ENCODE measurements at places on chromosomes 13 and 19.

GRCh38 chr13:44131069-44131614, 242.5 kb upstream of the SERP2 start:
- DNase-seq: no peak

- no peak for DNase-seq
Measured at GRCh38 chr13:46082324-46082723, 22.5 kb downstream of the CPB2 start.

DNA sequence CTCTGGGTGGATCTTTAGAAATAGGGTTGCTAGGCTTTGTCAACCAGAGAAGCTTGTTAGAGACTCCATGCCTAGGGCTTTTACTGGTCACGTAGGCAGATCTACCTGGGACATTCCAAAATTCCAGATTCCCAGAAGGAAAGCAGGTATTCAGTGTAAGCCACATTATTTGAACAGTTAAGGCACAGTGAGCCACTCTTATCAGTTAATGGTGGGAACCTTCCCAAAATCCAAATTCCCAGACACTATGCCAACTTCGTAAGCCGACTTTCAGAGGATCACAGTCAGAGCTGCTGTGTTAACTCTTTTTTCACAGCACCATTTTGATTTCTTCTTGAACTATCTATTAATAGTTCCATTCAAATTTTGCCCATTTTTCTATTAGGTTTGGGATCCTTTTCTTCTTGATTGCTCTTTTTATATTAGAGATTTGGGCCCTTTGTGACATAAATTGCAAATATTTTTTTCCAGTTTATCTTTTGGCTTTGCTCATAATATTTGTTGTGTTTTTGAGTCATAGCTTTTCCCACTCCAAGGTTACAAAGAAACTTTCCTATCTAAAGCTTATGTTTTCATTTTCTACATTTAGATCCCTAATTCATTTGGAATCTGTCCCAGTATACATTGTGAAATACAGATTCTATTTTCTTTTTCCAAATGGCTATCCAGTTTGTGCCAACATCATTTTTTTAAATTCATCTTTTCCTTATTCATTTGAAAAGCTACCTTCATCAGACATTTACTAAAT, 77.3 kb downstream of the DHRS12 start:
- DNase-seq: peak; percentile 33

GRCh38 chr13:113178896-113179167, 20.4 kb downstream of the PROZ start:
- no peak for DNase-seq

DNA sequence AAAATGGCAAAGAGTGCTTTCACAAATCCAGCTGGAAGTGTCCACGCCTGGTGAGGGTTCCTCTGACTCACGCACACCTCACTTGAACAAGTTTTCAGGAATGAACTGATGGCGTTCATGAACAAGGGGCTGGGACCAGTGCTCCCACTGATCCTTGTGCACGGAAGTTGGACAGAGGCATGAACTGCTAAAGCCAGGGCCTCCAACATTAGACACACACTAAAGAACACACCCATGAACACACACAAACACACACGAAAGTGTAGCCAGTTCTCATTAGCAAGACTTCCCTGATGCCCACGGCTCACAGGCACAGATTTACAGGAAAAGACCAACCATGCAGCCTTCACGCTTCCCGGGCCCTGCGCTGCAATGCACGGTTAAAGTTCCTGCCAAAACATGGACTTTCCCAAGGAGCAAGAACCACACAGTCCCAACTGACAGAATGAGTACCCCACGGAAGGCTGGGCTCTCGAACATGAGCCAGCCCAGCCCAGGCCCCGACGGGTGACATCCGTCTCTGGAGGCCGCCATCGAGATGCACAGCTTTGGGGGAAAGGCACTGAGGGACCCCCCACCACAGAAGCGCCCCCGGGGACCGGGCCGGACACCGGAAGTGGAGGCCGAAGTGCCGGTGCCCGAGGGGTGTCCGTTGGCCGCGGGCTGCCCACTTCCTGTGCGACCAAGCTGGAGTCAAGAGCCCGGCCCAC, 808 bp downstream of the DNMT1 start:
- no peak for DNase-seq

- DNase-seq: no peak
Measured at GRCh38 chr13:85974608-85975366, 175.6 kb upstream of the SLITRK6 start.

DNA sequence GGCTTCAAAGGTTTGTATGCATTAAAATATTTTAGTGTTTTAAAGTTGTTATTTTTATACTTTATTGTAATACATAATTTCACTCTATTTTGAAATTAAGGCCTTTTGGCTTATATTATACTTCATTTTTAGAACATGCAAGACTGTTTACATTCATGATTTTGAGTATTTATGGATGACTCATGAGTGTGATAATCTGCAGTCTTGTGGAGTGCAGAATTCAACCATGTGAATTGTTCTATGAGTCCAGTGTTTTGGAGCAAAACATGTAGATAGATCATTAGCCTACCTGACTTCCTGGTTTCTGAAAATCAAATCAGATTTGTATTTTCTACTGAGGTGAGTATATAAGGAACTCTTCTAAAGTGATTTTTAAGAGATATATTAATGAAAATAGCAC, 241.8 kb downstream of the PCCA start:
- no peak for DNase-seq

DNA sequence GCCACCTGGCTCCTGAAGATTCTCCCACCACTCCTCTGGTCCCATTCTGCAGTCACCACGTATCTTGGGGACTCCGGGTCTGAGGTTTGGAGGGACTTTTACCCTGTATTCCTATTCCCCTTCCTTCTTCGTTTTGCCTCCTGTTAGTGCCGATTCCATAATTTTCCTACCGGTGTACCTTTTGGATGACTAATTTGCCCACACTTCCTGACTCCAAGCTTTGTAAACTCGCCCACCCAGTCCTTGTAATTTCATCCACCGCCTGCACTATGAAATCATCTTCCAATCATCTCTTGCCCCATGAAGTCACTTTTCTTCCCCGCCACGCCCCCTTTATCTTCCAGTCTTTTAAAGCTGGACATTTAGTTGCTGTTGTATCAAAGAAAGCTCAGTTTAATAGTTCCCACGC, 572 bp downstream of the UCHL3 start:
- DNase-seq: peak; percentile 24

Data from pulmonary artery endothelial cell (primary cell).